ENCODE measurements at places on chromosomes 16 and 17.

- no peak for DNase-seq
Measured at GRCh38 chr16:75482434-75483205, 12.6 kb downstream of the CHST6 start.

DNA sequence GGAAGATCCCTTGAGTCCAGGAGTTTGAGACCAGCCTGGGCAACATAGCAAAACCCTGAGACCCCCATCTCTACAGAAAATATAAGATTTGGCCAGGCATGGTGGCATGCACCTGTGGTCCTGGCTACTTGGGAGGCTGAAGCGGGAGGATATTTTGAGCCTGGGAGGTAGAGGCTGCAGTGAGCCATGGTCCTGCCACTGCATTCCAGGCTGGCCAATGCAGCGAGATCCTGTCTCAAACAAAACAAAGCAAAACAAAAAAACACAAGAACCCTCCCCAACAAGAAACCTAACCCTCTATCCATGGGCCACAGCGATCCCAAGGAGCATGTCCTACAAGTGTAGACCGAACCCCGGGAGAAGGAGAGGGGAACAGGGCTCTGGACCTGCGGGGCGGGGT is 133.3 kb downstream of the MGAT5B start:
- DNase-seq: no peak

DNA sequence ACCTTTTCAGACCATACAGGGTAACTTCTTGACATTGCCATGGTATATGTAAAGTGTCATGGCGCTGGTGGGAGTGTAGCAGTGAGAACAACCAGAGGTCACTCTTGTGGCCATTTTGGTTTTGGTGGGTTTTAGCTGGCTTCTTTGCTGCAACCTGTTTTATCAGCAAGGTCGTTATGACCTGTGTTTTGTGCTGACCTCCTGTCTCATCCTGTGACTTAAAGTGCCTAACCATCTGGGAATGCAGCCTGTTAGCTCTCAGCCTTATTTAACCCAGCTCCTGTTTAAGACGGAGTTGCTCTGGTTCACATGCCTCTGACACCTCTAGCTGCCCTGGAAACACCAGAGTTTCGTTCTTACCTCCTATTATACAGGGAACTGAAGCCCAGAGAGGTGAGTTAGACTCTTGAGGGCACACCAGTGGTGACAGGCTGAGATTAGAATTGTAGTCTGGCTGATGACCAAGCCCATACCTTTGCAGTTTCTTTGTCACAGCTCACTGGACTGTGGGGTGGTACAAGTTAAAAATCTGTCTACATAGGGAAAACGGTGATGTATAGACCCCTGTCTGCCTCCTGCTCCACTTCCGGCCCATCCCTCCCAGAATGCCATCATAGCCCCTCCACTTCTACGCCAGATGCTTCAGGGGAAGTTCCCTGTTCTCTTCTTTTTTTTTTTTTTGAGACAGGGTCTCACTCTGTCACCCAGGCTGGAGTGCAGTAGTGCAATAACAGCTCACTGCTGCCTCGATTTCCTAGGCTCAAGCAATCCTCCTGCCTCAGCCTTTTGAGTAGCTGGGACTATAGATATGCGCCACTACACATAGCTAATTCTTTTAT is 21.0 kb downstream of the KSR1 start:
- DNase-seq: no peak

DNA sequence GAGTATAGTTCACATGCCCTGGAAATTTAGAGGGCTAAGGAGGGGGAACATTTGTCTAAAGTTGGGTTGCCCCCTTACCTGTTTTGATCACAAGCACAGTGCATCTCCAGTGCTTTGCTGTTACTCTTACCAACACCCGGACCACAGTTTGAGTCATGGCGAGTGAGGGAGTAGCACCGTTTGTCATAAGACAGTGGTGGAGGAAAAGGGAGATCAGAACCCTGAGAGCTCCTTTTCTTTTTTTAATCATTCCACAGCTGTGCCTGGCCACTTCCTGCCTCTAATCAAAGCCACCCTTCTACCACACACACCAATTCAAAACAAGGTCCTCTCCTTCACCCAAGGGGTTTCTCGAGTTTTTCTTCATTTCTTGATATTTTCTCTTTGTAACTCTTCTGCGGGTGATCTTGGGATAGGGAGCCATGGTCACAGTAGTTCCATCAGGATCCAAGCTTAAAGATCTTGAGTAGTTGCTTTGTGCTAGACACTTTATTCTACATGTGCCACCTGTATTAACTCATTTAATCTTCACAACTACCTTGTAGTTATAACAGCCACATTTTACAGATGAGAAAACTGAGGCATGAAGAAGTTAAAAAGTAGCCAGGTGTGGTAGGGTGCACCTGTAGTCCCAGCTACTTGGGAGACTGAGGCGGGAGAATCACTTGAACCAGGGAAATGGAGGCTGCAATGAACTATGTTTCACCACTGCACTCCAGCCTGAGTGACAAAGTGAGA is 5.0 kb upstream of the MYL4 start:
- no peak for DNase-seq

GRCh38 chr17:39027455-39028035 is 60.3 kb upstream of the FBXO47 start:
- DNase-seq: no peak

DNA sequence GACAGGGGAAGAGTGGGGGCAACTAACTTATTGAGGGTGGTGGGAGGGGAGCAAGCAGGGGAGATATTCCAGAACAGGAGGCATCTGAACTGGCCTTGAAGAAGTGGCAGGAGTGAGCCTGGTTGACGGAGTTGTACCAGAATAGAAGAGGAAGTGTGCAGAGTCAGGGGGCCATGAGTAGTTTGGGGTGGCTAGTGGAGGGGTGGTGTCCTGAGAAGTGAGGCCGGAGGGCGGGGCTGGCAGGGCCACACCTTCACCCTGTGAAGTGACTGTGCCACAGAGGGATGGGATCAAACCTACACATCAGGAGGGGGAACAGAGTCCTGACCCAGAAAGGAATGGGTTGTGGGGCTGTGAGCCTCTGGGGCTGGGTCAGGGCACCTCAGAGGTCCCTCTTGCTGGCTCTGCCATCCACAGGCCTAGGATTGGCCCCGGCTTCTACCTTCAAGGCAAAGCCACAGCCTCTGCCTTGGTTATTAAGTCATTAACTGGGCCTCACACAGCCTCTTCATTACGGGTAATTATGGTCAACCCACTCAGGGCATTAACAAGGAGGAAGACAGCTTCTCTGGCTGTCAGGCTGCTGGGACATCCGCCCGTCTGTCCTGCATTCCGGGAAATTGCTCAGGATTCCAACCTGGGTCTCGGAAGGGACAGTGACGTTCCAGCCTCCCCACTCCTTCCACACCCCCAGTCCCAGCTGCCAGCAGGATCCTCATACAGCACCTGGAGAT is 12.7 kb downstream of the SPNS2 start:
- no peak for DNase-seq

- DNase-seq: no peak
Measured at GRCh38 chr17:63533433-63534077, 10.4 kb downstream of the KCNH6 start.
